Hepatocyte (in vitro differentiated cells): ENCODE measurements at places on chromosomes 3 and 15. TPM values are rescaled to one million over a fixed set of nuclear protein-coding genes. Genes with fewer than 3 reads are reported as not detected.
A peak's percentile ranks its signal among the peaks of the same experiment; 100 is the strongest.

- no peak for DNase-seq
- peak overlapping the region; percentile 79 for H3K27ac ChIP-seq
- H3K4me3 ChIP-seq, result peak overlapping the region; percentile 46
These were observed 915 bp upstream of the APH1B start for GRCh38 chr15:63276342-63277037.

GRCh38 chr3:33790091-33790490 lies 8.3 kb upstream of the PDCD6IP start:
- no peaks in the 10 kb centered on the region for H3K27me3 ChIP-seq
- H3K36me3 ChIP-seq, result no peaks in the 10 kb centered on the region
- H3K4me3 ChIP-seq, result no peak overlapping the region

DNA sequence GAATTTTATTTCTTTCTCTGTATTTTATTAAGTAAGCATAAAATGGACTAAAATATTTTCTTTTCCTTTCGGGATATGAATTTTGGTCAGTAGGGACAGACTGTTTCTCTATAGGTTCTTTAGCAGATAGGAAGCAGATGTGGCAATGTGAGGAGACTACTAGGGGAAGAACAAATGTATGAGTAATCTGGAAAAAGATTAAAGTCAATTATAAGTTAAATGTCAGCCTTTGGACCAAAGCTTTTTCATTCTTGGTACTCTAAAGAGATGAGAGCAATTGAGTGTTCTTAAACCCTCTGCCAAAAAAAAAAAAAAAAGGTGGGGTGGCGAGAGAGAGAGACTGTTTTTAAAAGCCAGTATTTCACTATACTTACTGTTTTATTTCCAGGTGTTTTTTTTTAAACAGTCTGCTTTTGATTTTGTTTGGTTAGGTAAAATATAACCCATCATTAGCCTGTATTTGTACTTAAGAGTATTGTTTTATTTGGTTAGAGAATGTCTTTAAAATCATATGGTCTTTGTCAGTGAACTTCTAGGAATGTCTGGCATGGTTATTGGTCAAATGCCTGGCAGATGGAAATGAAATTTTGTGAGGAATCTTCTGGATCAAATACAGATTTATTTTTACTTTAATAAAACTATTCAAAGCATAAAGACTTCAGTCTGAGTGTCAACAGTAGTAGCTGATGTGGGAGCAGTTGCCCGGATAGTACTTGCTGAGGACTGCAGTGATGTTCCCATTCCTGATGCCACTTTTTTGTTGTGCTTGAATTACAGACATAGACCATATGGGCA lies 63.8 kb downstream of the LRRC49 start:
- no peak for DNase-seq
- no peaks in the 10 kb centered on the region for H3K4me1 ChIP-seq
- H3K27me3 ChIP-seq, result no peaks in the 10 kb centered on the region
- H3K4me3 ChIP-seq, result no peak overlapping the region
- no peak overlapping the region for H3K27ac ChIP-seq

- no peaks in the 10 kb centered on the region for H3K4me1 ChIP-seq
- H3K36me3 ChIP-seq, result no peaks in the 10 kb centered on the region
- H3K27ac ChIP-seq, result no peak overlapping the region
These were observed 31.7 kb upstream of the SYNM start for GRCh38 chr15:99073008-99073717.

- H3K27ac ChIP-seq, result no peak overlapping the region
- no peak for DNase-seq
- H3K27me3 ChIP-seq, result no peaks in the 10 kb centered on the region
- H3K4me1 ChIP-seq, result no peaks in the 10 kb centered on the region
These were observed 119.2 kb downstream of the GHSR start for GRCh38 chr3:172329070-172329469.

GRCh38 chr3:161957467-161957866 lies 460.9 kb downstream of the OTOL1 start:
- no peaks in the 10 kb centered on the region for H3K36me3 ChIP-seq
- H3K27me3 ChIP-seq, result no peaks in the 10 kb centered on the region
- DNase-seq, result no peak
- H3K4me1 ChIP-seq, result no peaks in the 10 kb centered on the region
- H3K4me3 ChIP-seq, result no peak overlapping the region
- H3K27ac ChIP-seq, result no peak overlapping the region

DNA sequence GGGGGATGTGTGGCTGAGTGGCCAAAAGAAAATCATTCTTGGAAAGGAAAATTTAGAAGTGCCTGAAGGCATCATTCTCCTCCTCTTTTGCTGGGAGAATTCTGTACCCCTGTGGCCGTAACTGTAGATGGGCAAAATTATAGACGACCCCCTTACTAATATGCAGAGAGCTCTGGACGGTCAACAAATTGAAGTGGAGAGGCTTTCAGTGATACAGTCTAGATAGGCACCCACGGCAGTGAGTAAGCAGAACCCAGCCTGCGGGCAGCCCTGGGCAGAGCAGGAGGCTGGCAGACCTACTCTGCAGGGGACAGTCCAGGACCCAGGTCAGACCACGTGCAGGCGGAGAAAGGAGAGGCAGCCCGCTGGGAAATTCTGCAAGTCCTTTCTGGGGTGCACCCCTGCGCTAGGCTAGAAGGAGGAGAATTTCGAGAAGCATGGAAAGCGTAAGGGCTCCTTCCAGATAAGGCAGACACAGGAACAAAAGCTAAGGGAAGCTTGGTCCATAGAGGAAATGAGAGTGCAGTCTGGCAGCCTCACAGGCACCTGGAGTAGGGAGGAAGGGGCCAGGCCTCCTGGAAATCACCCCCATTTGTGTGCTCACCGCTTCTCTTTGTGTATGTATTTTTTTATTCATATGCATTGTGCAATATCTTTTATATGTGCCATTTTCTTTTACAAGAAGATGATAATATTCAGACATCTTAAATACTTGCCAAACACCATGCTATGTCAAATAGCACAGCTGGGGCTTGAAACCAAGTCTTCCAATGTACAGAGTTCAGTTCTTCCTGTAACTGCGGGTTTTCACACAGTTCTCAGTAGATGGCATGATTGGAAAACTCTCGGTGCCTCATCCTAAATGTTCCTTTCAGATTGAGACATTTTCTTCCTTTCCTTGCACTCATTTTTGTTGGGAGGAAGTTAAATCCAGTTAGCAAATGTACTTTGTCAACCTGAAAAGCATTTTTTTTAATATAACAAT lies 40.2 kb downstream of the LRRK1 start:
- no peaks in the 10 kb centered on the region for H3K27me3 ChIP-seq
- H3K27ac ChIP-seq, result no peak overlapping the region
- H3K4me1 ChIP-seq, result no peaks in the 10 kb centered on the region
- H3K36me3 ChIP-seq, result no peaks in the 10 kb centered on the region
- no peak overlapping the region for H3K4me3 ChIP-seq
- DNase-seq, result no peak

DNA sequence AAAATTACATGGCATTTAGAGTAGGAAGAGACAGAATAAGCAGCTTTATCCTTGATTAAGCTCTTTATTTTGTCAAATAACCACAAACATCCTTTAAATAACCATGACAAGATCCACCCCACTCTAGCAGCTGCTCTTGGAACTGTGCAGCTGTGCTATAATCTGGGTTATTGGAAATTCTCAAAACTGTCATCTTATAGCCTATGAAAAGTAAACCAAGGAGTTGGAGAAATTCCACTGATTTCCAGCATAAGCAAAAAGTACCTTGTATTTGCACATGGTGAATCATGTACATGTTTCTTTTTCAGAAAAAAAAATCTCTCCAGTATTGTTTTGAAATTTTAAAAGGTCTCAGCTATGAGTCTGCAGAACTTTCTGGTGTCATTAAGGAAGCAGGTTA lies 88.8 kb upstream of the ABI3BP start:
- no peaks in the 10 kb centered on the region for H3K36me3 ChIP-seq
- no peak overlapping the region for H3K4me3 ChIP-seq
- DNase-seq, result no peak
- no peaks in the 10 kb centered on the region for H3K27me3 ChIP-seq
- peaks cover 3% of the 10 kb centered on the region for H3K4me1 ChIP-seq
- H3K27ac ChIP-seq, result no peak overlapping the region

DNA sequence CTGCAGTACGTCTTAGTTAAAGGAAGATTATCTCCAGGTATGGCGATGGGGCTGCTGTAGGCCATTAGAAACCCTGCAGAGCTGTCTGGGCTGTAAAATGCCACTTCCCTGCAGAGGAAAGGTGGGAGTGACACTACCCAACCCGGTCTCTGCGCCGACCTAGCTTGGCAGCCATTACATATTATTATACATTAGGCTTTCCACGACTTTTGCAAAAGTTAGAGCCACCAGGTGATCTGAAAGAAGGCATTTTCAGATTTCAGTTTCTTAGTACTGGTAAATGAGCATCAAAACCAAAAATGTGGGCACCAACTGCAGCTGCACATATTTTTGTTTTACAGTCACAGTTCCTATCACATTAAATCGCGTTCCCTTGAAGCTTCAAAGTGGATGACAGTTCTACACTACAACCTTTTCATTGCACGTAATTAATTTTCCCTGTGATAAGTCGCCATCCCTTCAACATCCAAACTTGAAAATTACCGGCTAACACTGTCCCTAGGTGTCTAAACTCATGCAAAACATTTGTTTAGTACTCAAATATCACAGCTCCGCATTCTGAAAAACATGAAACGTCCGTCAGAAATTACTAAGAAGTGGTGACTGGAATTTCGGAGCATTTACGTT lies 81.4 kb upstream of the CHD2 start:
- no peak for DNase-seq
- no peak overlapping the region for H3K4me3 ChIP-seq
- no peaks in the 10 kb centered on the region for H3K36me3 ChIP-seq
- peak overlapping the region; percentile 92 for H3K27ac ChIP-seq
- peaks cover 44% of the 10 kb centered on the region for H3K4me1 ChIP-seq
- H3K27me3 ChIP-seq, result no peaks in the 10 kb centered on the region

DNA sequence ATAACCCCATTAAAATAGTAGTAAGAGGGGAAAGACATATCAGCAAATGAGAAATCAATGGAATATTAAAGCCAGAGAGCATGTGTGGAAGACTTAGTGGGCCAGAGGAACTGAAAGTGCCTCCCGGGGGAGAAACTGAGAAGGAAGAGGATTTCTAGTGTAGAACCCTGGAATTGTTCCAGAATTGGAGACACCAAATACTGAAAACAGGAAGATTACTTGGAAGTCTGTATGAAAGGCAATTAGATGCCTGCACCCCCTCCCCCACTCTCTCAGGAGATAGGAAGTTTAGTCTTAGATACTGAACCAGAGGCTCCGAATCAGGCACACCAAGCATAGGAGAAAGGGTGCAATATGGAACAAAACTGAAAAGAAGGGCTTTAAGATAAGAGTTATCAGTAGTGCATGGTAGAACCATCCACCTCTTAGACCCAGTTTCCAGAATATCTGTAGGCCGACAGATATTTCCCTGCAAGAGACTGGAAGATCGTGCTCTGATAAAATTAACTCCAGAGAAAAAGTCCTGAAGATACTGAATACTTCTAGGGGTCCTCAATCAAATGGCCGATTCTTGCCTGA lies 32.4 kb downstream of the KLHL18 start:
- H3K27ac ChIP-seq, result no peak overlapping the region
- no peak for DNase-seq
- no peaks in the 10 kb centered on the region for H3K4me1 ChIP-seq
- no peaks in the 10 kb centered on the region for H3K27me3 ChIP-seq

DNA sequence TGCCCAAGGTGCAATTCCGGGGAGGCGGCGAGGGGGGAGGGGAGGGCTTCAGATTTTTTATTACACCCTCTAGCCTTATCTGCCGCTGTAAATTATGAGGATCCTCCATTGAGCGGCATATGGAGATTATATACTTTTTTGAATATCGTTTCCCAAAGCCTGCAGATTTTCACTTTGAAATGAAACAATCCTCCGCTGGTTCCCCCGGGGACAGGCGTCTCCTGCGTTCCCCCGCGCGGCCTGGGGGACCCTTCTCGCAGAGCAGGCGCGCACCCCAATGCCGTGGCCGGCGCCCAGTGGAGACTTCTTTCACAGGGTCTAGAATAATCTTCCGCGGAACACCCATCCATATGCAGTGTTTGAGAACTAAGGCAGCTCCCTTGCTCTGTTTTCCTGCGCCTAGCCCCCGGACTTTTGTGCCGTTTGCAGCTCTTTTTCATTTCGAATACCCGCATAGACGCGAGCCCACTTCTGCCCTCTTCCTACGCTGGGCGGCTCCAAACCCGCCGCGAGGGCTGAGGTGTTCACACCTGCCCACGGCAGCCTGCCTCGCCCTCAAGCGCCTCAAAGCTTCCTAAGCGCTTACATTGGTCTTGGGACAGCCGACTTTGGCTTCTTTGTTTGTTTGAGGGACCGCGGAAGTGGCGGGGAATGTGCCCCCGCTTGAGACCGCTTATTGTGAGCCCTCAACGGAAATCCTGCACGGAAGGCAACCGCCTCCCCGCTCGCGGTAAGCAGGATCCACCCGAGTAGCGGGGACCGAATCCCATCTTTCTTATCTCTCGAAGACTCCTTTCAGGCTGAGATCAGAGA lies 7.5 kb downstream of the SOX14 start:
- peaks cover 99% of the 10 kb centered on the region for H3K27me3 ChIP-seq
- no peak for DNase-seq
- no peak overlapping the region for H3K4me3 ChIP-seq
- H3K36me3 ChIP-seq, result no peaks in the 10 kb centered on the region
- peaks cover 29% of the 10 kb centered on the region for H3K4me1 ChIP-seq

DNA sequence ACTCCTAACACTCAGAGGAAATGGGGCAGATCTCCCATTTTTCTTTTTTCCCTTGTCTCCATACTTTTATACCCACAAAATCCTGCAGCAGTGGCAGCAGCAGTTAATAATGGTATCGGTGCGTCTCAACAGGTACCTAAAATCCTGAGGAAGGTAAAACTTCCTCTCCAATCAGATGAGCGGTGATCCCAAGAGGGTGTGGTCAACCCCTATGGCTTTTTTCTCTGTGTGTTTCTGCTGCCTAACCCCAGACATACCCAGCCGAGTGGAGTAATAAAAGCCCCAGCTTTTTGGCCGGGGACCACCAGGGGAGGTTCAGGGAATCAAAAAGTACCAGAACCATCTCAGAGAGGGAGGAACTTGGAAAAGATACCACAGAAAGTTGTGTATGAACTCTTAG lies 9.1 kb downstream of the GK5 start:
- peaks cover 6% of the 10 kb centered on the region for H3K4me1 ChIP-seq
- H3K27me3 ChIP-seq, result no peaks in the 10 kb centered on the region
- DNase-seq, result no peak
- H3K36me3 ChIP-seq, result no peaks in the 10 kb centered on the region
- no peak overlapping the region for H3K27ac ChIP-seq
- no peak overlapping the region for H3K4me3 ChIP-seq

GRCh38 chr3:167762296-167762695 lies 26.8 kb downstream of the SERPINI1 start:
- H3K4me3 ChIP-seq, result no peak overlapping the region
- no peaks in the 10 kb centered on the region for H3K27me3 ChIP-seq
- H3K36me3 ChIP-seq, result no peaks in the 10 kb centered on the region
- no peak for DNase-seq
- no peak overlapping the region for H3K27ac ChIP-seq

Gene ROBO2
- total RNA-seq, result 13.0 and 14.3 TPM in 2 replicates

Gene ASB14
- total RNA-seq, result not detected in 2 replicates

Gene ACP3
- total RNA-seq, result 7.7 TPM in 2 replicates

Gene ATP10A
- total RNA-seq, result 0.77 and 1.4 TPM in 2 replicates

Gene SLC38A3
- 22.6 and 24.7 TPM in 2 replicates for total RNA-seq

Gene RASL12
- 6.4 and 6.5 TPM in 2 replicates for total RNA-seq

Gene RMDN3
- 23.0 and 26.0 TPM in 2 replicates for total RNA-seq
